Panc1 (cell line): ENCODE measurements at places on chromosomes 1 and 21.

DNA sequence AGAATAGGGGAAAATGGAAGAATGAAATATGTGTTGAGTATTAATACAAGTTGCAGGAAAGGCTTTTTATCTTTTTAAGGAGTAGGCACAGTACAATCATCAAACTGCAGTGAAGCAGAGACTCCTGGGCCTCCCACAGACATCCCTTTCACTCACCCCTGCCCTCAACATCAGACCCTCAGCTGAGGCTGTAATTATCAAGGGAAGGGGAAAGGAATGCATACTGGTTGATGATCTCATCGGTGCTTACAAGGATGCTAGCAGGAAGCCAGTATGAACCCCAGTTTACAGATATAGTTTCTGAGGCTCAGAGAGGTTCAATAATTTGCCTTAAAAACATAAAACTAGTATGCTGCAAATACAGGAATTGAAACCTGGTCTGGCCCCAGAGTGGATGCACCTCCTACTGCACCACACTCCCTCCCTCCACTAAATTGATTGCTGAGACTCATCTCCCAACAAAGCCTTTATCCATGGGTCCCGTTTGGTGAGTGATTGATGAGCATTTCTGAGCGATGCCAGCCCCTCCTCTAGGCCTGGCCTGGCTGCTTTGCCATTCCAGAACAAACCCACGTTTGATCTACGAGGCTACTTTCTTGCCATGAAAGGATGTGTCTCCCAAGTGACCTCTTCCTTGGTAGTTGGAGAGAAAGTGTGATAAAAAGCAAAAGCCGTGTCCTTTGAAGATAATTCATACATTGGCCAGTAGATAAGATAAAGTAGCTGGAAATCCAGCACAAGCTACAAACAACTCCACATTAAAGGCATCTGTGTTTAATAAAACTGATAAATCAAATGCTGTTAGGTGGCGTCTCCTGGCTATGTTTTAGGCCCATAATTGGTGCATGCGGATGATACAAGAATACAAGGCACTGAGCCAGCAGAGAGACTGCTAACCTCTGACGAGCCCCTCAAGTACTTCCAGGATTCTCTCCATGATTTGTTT lies 233.9 kb upstream of the CAMK1G start:
- no peak for DNase-seq

DNA sequence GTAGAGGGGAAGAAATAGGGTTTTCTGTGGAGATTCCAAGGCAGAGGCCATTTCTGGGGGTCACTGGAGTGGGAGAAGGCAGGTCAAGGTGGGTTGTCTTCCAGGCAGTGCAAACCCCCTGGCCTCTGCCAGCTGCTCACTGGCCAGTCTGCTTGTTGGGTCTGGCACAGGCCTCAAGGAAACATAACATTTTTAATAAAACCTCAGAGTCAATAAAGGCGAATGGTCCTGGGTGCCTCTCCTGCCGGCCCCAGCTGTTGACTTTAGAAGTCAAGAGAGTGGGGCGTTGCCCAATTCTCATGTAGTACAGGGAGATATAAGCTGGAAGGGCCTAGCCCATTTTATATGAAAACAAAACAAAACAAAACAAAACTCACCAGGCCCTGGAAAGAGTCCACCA lies 36.6 kb downstream of the RUNX3 start:
- no peak for DNase-seq

GRCh38 chr21:37863842-37864241 lies 52.4 kb downstream of the KCNJ6 start:
- no peak for DNase-seq

GRCh38 chr1:98104289-98104688 lies 183.5 kb upstream of the DPYD start:
- DNase-seq, result no peak

DNA sequence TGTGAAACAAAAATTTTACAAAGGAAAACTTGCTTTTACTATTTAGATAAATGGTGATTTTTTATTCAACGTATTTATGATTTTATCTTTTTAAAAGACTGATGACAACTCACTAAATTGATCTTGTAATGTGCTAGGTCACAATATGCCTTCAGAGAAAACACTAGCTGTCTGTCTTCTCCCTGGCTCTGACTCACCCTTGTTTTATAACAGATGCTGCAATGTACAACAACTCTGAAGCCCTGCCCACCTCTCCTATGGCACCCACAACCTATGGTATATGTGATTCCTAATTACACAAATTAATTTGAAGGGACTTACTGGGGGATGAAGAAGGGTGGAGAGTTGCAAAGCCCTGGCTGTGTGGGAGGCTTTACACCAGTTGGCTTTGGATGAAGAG lies 24.7 kb upstream of the HSD17B7 start:
- DNase-seq, result no peak

DNA sequence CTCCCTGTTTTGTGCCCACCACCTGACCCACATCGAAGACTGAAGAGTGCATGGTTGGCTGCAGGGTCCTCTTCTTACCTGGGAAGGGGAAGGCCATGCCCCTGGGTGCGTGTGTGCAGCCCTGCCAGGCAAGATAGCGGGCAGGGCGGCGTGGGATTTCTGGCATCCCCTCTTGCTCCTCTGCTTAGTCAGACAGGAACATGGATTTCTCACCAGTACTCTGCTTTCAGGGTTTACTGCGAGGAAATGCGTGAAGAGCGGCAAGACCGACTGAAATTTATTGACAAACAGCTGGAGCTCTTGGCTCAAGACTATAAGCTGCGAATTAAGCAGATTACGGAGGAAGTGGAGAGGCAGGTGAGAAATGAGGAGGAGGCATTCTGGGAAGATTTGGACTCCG lies 15.5 kb upstream of the MIIP start:
- no peak for DNase-seq

DNA sequence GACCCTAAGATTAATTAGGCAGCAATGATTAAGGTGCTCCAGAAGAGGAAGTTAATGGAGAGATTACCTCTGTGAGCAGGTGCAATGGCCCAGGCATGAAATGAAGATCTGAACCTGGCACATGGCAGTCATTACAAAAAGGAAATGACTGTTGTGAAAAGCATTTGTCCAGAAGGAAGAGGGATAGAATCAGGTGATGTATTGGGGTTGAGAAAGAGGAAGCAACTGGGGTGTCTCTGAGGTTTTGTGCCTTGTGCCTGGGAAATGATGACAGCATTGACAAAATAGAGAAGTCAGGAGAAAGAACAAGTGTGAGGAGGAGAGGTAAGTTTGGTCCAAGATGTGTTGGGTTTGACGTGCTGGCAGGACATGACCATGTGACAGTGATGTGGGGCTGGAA lies 5.6 kb downstream of the CRCT1 start:
- no peak for DNase-seq

DNA sequence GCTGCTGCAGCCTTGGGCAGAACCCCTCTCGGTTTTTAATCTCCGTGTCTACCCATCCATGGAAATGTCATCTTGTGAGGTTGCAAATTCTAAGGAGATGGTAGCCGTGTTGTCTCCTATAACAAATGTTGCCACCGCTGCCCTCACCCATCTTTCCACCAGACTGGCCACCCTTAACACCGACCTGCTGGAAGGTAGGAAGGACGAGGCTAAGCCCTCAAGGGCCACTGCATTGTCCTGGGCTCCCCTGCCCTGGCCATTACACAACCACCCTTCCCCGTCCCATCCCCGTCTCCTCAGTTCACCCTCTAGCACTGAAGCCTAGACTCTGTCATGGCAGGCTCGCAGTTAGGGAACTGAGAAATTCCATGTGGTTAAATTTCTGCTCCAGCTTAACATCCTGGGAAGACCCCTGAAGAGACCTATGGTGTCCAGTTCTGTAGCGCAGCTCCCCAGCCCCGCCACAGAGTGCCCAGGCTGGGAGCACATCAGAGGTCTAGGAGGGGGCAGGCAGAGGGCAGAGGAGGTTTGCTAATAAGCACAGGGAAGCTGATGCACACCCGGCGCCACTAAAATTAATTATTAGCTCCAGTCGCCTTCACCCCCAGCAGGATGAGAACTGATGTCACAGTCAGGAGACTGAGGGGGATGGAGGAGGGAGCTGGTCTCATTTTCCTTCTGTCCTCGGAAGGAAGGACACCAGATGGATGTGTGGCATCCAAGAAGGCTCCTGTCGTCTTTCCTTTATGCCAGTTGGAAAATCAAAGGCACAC lies 38.3 kb downstream of the STUM start:
- no peak for DNase-seq

GRCh38 chr1:231235526-231236207 lies 5.3 kb upstream of the GNPAT start:
- no peak for DNase-seq

DNA sequence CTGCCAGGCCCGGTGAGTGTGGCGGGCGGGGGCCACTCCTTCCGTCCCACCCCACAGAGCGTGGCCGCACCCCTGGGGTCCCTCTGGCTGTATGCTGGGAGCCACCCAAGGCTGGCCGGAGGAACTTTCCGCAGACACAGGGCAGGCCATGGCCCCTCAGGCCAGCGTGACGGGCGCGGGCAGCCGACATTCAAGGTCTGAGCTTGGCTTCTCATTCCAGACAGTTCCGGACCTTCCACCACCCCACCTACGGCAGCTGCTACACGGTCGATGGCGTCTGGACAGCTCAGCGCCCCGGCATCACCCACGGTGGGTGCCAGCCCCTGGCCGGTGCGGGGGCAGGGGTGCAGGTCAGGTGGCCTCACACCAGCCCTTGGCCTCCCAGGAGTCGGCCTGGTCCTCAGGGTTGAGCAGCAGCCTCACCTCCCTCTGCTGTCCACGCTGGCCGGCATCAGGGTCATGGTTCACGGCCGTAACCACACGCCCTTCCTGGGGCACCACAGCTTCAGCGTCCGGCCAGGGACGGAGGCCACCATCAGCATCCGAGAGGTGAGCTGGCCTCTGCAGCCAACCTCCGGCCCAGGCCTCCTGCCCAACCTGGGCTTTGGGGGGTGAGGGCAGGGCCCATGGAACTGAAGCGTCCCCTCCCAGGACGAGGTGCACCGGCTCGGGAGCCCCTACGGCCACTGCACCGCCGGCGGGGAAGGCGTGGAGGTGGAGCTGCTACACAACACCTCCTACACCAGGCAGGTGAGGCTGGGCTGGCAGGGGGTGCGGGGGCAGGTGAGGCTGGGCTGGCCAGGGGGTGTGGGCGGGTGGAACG lies 7.3 kb downstream of the SCNN1D start:
- no peak for DNase-seq

DNA sequence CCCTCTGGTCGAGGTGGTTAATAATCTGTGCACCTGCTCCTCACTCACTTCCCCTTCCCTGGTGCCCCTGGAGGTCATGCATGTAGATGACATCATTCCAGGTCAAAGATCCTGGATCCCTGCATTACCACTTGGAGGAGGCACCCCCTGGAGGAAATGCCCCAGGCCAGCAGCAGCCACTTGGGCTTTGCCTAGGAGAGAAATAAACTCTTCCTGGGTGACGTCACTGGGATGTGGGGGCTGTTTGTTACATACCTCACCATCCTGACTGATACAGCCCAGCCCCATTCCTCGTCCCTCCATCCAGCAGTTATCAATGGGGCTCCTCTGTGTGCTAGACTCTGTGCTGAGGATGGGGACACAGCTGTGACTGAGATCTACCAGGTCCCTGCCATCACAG lies 433.6 kb downstream of the PTPRU start:
- DNase-seq, result no peak

GRCh38 chr1:231643071-231643934 lies 16.7 kb downstream of the DISC1 start:
- no peak for DNase-seq

DNA sequence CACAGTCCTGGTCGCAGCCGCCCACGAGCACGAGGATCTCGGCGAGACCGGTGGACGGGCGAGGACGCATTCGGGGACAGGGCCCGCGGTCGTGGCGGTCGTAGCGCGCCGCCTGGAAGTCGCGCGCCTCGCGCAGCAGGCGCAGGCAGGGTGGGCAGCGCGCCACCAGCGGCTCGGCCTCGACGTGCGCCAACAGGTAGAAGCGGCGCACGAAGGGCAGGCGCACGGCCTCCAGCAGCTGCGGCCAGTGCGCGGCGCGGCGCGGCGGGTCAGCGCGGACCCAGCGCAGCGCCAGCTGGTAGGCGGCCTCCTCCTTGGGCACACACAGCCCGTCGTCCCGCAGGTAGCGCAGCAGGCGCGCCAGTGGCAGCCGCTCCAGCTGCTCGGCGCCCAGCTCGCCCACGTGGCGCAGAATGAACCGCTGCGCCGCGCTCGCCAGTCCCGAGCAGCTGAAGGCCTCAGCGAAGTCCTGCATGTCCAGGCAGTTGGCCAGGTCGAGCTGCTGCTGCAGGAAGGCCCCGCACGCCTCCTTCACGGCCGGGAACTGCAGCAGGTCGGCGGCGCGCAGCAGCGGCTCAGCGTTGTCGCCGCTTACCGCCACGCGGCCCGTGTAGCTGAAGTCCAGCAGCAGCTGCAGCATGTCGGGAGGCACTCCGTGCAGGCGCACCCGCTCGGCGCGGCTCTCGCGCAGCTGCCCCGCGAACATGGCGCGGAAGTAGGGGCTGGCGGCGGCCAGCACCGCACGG lies 573 bp downstream of the KLHL21 start:
- DNase-seq, result no peak

DNA sequence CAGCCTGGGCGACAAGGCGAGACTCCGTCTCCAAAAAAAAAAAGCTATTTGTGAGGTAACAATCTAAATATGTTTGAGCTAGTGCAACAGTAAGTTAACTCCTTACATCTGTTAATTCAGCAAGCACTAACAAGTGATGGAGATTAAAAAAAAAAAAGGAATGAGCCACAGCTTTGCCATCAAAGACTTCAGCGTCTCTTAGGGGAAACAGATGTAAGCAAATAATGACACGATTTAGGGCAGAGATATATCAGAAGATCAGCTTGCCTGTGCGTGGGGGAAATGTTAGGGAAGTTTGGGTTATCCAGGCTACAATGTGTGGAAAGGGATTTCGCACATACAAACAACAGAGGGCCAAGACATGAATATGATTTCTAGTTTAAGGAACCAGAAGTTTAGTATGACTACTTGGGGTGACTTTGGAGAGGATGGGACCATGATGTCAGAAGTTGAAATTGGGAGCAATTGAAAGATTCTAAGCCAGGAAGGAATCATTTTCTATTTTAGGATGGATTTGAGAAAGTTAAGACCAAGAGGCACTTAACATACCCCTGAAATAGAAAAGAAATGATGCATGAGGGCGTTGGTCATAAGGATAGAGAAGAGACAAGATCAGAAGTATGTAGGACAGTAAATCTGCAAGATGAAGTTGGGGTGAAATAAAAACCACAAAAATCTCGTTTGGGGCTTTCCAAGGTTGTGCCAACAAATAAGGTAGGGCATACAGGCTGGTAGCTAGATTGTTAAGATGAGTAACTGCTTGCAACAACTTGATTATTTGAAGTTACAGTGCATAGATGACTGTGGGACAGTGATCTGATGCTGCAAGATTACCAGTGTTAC lies 2.4 kb upstream of the BRWD1 start:
- no peak for DNase-seq

DNA sequence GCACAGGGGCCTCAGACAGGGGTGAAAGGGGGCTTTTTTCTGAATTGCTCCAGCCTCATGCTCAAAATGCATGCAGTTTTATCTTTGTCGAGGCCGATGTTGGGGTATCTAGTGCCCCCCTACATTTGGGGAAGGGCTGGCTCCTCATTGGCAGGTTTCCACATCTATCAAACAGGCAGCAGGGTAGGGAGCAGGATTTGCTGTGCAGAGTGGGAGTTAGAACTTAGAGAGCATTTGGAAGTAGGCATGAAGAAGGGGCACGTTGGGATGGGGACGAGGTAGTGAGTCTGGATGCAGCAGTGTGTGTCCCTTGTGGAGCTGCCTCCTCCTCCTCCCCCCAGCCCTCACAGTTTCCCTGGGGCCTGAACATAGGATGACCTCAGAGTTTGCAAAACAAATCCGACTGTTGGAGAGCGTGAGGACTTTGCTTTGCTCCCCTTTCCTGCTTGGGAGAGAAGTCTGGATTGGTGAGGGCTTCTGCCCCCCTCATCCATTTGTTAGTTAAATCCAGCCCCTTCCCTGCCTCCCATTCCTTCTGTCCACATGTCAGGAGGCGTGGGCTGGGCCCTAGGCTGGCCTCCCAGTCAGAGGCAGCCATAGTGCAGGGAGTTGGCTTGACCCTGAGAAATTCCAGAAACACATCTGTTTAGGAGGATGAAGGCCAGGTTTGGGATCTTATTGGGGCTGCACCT lies 36.9 kb upstream of the GPR37L1 start:
- DNase-seq, result no peak
